ENCODE measurements at places on chromosomes 1 and 21.

- DNase-seq = peak; percentile 17
These were observed 756 bp downstream of the PHGDH start for GRCh38 chr1:119712342-119713038.

DNA sequence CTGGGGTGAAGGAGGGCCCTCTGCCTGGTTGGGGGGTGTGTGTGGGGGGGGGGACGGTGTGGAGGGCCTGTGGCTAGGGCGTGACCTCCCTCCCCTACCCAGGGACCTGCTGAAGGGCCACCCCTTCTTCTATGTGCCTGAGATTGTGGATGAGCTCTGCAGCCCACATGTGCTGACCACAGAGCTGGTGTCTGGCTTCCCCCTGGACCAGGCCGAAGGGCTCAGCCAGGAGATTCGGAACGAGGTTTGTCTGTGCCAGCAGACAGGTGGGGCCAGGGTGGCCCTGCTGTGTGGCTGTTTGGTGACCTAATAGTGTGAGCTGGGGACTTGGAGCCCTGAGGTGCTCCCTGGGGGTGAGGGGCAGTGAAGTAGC lies 43.9 kb downstream of the COQ8A start:
- no peak for DNase-seq

DNA sequence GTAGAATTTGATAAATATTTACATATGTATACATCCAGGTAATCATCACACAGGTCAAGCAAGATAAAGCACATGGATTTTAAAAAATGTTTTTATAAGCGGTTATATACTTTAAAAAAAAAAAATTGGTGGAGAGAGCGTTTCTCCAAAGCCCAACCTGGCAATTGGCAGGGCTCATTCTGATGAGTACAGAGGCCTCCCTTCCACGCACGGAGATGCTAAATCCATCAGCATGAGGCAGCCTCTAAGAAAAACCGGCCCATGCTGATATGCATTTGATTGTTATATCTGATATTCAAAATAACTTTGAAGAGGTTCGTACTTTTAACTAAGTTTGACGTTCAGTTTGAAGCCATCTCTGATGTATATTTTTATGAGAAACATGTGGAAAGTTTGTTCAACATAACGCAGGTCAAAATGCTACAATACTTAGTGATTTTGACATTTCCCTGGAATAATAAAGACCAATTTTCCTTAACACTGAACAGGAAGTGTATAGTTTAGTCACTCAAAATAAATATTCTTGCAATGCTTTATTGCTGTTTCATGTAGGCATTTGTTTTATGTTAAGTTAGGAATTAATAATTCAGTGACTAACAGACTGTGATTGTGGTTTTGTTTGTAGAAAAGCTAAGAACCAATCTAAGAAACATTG lies 151.7 kb downstream of the NR5A2 start:
- DNase-seq = no peak

GRCh38 chr1:36733748-36734147 lies 251.0 kb upstream of the CSF3R start:
- no peak for DNase-seq

DNA sequence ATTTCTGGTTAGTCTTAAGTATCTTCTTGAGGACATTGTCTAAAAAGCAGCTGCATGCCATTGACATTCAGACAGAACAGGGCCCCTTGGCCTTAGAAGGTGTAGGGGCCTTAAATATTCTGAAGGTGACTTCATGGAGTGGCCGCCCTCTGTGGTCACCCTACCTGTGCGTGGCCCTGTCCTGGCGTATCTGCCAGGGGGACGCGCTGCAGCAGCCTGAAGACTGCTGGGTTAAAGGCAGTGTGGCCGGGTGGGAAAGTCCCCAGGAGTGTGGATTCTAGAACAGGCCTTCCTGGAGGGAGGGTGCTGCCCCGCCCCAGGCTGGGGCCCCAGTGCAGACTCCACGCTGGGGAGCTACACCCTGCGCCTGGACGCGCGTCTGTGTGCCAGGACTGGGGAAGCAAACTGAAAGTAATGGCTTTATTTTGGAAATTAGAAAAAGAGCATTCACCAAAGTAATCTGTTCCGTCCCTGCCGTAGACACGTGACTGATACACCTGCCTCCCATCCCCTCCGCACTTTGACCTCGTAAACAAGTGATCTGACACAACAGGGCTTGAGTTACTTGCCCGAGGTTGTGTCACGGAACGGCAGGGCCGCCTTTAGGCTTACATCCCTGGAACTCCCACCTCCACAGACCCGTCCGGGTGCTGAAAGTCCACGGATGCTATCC lies 1.8 kb downstream of the AGPAT3 start:
- DNase-seq = peak; percentile 51

GRCh38 chr1:61124078-61124477 lies 41.7 kb downstream of the NFIA start:
- DNase-seq = no peak

DNA sequence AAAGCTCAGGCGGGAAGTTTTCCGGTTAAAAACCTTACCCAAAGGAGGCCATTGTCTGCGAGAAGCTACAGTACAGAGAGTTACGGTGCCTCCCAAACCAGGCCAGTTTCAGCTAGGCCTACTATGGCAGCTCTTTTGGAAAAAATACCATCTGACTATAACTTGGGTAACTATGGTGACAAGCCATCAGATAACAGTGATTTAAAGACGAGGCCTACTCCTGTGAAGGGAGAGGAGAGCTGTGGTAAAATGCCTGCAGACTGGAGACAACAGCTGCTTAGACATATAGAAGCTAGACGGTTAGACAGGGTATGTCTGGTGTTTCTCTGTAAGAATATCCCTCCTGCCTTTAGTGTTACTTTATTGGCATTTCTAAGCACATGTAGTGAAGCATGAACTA lies 165.9 kb downstream of the LRRC40 start:
- DNase-seq = no peak

- DNase-seq = no peak
These were observed 345.8 kb upstream of the CHRM3 start for GRCh38 chr1:239040523-239040922.

DNA sequence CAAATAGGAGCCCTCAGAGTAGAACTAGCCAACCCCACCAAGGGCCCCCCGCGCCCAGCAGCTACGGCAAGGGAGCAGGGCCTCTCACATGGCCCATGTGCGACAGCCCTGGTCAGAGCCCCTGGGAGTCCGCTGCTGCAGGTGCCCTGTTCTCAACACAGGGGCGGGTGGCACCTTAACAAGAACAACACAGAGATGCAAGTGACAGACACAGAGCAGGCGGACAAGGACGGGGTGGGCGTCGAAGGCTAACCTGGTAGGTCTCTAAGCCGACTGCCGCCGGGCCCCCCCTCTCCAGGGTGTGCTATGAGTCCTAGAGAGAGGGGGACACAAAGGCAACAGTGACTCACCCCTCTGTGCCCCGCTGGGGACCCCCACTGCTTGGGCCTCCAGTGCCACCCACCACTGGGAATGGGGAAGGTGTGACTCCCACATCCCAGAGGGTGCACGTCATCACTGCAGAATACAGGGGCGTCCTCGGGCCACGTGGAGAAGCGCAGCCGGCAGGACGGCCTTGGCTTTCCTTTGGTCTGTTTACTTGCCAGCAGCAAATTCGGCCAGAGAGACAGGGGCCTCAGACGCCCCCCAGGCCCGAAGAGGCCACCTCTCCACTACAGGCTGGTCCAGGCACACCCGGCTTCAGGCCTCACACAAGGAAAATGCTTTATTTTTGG lies 44.8 kb downstream of the PRDM15 start:
- no peak for DNase-seq

DNA sequence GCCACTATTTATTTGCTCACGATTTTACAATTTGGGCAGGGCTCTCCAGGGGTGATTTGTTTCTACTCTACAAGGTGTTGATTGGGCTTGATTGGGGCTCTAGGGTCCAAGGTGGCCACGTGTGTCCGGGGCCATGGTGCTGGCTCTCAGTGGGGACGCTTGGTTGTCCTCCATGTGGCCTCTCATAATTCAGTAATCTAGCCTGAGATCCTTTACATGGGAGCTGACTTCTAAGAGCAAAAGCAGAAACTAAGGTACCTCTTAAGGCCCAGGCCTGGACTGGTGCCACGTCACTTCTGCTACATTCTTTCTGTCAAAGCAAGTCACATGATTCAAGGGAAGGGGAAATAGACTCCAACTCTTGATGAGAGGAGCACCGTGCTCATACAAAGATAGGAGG lies 8.1 kb upstream of the PSRC1 start:
- DNase-seq = peak; percentile 53

GRCh38 chr21:21232320-21232719 lies 234.1 kb downstream of the NCAM2 start:
- peak; percentile 15 for DNase-seq

DNA sequence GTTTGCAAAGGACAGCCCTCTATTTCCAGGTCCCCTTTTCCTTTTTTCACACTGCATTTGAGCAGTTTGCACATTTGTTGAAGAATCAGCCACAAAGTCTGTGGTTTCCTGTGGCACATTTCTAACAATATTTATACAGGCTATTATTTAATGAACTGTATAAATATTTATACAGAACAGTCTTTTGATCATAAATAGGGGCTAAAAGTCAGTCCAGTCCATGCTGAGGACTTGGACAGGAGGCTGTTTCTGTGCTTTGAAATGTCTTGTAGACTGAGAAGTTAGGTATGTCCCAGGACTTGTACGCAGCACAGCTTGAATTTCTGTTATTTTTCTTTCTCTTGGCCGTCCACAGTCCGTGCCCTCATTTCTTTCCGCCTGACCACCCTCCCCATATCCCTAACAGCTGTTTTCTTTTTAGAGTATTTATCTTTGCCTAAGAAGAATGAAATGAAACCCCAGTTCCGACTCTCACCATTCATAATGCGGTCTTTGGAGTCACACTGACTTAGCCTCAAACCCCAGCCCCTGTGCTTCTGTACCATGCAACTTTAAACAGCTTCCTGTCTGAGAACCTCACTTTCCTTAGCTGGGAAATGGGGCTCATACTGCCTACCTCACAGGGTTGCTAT lies 19.7 kb downstream of the FGGY start:
- no peak for DNase-seq

- DNase-seq = peak; percentile 35
These were observed 21.2 kb upstream of the PRKACB start for GRCh38 chr1:84122780-84123382.

- no peak for DNase-seq
These were observed 24.5 kb downstream of the PLEKHM2 start for GRCh38 chr1:15708486-15709137.

DNA sequence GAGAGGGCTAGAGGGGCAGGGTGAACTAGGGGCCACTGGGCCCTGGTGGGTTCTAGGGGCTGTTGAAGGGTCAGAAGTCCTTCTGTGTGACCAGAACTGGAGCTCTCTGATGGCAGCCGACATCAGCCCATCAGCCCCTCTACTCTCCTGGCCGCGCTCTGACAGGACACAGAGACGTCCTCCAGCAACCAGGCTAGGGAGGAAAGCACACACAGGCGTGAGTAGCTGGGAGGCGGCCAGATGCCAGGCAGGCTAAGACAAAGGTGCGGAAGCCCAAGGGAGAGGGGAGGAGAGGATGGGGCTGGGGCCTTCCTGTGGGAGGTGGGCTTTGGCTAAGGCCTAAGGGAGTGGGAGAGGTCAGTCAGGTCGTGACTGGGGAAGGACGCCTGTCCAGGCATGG lies 50.8 kb downstream of the OLFML2B start:
- DNase-seq = no peak

GRCh38 chr1:21139601-21140000 lies 37.1 kb downstream of the EIF4G3 start:
- DNase-seq = peak; percentile 54

DNA sequence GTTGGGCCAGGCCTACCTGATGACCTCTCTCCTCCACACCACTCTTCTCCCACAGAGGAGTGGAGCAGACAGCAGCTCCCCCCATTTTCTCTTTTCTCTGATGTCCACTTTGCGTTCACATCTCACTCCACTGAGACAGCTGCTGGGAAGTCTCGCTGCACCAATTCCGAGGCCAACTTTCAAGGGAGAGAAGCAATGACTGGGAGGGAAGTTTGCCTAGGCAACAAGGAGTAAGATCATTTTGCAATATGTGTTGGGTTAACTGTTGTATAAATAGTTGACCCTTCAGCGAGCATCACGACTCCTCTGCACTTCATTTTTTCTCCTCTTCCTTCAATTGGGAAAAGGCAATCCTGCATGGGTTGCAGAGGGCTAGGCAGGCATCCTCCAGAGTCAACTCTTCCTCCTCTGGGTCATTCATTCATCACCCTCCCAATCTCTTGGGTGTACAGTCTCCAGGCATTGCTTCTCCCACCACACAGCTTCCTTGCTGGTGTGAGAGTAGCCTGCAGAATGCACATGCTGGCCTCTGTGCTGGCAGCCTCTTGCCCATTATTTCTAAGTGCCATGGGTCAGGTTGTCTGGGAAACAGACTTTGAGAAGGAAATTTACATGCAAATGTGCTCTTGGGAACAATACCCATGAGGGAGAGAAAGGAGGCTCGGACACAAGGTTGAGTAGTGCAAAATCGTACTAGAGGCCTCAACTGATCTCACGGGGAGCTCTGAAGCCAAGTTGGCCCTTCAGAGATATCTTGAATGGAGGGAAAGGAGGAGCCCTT lies 75.8 kb upstream of the BCAR3 start:
- no peak for DNase-seq

DNA sequence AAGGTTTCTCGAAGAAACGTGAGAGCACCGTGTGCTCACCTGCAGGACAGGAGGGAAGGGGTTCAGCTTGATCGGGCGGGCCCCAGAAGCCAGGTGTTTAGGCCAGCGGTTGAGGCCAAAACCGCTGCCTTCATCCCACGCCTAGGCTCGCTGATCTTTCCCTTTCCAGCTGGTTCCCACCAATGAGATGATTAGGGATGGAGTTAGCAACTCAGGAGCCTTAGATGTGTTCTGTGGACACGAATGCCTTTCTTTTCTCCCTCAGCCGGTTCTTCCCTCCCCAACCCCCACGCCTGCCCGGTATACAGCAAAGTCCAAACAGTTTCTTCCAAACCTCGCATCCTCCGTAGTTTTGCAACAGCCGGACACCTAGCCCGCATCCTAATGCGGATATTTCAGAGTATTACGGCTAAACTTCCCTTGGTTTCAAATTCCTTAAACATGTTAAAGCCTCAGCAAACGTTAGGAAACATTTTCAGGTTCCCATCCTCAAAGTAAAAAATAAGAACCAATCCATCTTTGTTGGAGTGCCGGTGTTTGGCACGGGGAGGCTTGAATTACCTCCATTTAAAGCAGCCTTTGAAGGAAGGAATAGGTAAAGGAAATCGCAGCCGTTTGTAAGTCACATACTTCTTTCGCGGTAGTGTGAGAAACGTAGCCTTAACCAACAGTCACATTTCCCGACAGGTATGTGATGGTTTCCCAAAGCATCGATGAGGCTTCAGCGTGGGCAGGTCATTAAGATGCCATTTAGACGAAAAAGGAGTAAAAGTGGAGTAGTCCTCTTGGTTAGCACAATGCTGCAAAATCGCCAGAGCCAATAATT lies 1.1 kb downstream of the LRRC8C start:
- no peak for DNase-seq

DNA sequence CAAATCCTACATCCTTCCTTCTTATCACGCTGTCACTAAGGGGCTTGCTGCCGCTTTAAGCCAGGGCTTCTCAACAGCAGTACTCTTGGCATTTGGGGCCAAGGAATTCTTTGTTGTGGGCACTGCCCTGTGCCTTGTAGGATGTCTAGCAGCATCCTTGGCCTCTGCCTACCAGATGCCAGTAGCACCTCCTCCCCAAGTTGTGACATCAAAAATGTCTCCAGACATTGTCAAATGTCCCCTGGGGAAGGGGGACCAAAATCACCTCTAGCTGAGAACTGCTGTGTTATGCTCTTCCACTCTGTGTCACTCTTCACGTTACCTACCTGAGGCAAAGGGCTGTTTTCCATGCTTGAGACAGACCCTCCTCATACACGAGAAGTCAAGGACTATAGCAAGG lies 400.3 kb upstream of the POU3F1 start:
- no peak for DNase-seq

GRCh38 chr1:27026621-27027574 lies 14.2 kb upstream of the TENT5B start:
- DNase-seq = peak; percentile 81
